Stimulated activated CD8-positive, alpha-beta memory T cell treated with anti-CD3 and anti-CD28 coated beads, Interleukin-15, amount 100 ng/mL, for 48 hours (primary cell): ENCODE measurements at places on chromosomes 11 and 22.

DNA sequence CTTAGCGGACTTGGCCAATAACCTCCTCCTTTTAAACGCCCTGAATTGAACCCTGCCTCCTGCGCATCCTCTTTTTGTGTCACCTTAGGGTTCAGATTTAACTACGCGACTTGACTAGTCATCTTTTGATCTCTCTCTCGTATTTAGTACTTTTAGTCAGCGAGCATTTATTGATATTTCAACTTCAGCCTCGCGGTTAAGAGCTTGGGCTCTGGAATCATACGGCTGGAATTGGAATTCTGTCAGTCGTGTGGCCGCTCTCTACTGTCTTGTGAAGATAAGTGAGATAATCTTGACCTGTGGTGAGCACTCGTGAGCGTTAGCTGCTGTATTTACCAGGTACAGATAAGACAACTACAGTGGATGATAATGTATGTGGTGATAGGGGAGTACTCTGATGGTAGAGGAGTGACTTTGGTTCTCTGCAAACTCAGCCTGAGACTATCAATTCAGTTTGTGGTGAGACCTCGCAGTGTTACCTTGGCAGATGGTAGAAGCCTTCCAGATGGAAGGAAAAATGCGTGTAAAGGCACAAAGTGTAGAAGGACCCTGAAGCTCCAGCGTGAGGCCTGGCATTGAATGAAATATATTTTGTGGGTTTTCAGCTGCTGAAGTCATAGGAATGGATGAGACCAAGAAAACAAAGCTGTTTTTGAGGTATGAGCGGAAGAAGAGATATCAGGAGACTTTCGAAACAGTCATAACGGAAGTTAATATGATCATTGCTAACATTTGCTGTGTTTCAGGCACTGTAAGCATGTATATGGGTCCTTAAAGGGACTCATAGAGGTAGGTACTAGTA, 682 bp downstream of the ATM start:
- no peak for DNase-seq

- DNase-seq = no peak
Measured at GRCh38 chr11:10777806-10778205, 26.8 kb downstream of the CTR9 start.

GRCh38 chr11:93278976-93279375, 51.6 kb upstream of the DEUP1 start:
- no peak for DNase-seq

DNA sequence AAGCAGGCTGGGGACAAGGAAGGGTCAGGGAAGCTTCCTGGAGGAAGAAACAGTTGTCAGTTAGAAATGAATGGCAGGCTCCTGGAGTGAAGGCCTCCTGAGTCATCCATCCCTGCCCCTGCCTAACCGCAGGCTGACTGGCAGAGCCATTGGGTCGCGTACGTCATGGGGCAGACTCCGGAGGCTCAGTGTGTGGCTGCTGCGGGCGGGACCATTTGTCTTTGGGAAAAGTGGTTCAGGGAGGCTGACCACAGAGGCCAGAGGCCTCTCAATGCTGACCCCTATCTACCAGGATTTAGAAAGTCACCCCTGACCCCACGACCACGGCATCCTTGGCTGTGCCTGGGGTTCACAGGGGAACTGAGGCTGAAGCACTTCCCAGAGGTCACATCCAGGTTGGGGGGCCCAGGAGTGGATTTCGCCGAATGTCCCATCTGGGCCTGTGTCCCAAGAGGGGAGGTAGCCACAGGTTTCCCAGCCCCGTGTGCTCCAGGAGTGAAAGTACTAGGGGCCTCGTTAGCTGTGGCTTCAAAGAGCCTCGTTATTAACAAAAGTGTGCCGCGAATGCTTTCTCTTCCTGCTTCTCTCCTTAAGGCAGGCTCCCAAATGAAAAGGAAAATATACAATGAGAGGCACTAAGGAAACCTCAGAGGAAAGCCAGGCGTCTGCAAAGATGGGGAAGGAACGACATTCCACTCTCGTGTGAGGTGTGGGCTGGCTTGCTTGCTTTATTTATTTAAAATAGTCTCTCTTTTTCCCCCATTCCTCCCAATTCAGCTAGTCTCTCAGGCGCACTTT, 58.9 kb downstream of the FLRT1 start:
- no peak for DNase-seq

GRCh38 chr22:49237703-49238102, 590.0 kb downstream of the BRD1 start:
- no peak for DNase-seq

- no peak for DNase-seq
Measured at GRCh38 chr22:32533265-32534111, 58.9 kb downstream of the FBXO7 start.

DNA sequence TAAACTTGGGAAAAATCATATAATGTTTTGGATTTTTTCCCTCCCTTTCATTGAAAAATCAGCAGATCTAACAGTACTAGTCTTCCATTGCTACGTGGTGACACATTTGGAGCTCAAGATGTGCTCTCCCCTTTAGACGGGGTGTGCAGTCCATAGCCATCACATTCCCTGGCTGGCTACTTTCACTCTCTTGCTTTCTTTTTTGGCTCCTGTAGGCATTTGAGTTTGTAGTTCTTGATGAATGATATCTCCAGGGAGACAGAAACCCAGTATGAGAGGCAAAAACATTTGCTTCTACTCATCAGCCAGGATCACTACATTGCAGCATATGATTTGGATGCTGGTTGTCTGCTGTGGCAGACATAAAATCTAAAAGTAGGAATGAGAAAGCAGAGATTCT, 12.1 kb downstream of the CCDC81 start:
- no peak for DNase-seq

GRCh38 chr11:118841469-118842242, 42.0 kb upstream of the CXCR5 start:
- peak; percentile 56 for DNase-seq

- peak; percentile 30 for DNase-seq
Measured at GRCh38 chr22:36194971-36195370, 6.6 kb downstream of the APOL4 start.

- no peak for DNase-seq
Measured at GRCh38 chr11:68845351-68846002, 3.8 kb upstream of the CPT1A start.

GRCh38 chr11:35618497-35619115, 346 bp downstream of the FJX1 start:
- no peak for DNase-seq

GRCh38 chr11:75140269-75141138, 10.4 kb upstream of the SLCO2B1 start:
- DNase-seq = peak; percentile 59

- DNase-seq = no peak
Measured at GRCh38 chr11:71164186-71164585, 88.2 kb downstream of the SHANK2 start.

GRCh38 chr11:71266114-71266833, 13.9 kb upstream of the SHANK2 start:
- DNase-seq = no peak

DNA sequence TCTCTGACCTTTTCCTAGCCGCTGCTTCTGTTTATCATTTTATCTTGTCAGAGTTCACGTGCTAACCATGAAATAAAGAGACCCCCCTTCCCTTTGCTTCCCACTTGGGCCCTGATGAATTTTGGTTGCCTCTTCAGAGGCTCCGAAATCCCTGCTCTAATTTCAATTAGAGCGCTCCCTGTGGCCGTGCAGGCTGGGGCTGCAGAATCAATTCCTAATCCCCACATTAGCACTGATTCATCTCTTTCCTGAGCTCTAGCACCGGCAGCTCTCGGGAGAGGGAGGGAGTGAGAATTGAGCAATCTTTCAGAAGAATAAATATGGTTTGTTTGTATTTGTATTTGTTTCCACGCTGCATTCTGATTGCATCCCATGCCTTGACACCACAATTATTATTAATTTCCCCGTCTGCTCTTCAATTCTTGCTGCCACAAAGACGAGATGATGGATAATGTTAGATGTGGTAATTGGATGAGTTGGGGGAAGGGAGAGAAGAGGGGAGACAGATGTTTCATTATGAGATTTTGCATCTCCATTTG, 76.9 kb downstream of the NTM start:
- no peak for DNase-seq

GRCh38 chr11:62337303-62338181, at the start of gene ASRGL1:
ASRGL1 (plus strand) TSS chr11:62337448; CDS start chr11:62337978, 530 bp downstream.
- peak; percentile 58 for DNase-seq

GRCh38 chr11:116194156-116194904, 578.5 kb downstream of the BUD13 start:
- DNase-seq = no peak

DNA sequence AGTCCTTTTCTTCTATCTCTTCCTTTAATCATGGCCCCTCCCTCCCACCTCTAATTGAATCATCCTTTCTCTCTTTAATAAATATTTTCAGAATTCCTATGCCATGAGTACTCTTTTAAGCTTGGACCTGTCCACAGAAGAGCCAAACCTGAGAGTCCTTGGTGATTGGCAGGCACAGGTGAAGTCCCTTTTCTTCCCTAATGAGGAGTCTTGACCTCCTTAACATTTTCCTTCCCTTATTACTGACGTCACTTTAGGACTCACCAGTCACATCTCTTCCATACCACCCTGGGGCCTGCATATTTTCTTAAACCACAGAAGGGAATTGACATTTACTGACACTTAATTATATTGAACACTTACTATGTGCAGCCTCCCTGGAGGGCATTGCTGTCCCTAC, 41.0 kb upstream of the RASSF10 start:
- DNase-seq = no peak

GRCh38 chr11:35214226-35214770, 75.3 kb downstream of the CD44 start:
- no peak for DNase-seq

GRCh38 chr11:19919050-19919561, 206.5 kb downstream of the NAV2 start:
- no peak for DNase-seq

- DNase-seq = no peak
Measured at GRCh38 chr11:62985041-62985750, 429 bp upstream of the SLC22A6 start.

GRCh38 chr11:62542750-62543567, 3.6 kb downstream of the AHNAK start:
- DNase-seq = no peak

- DNase-seq = peak; percentile 24
Measured at GRCh38 chr22:25110846-25111578, 88.6 kb upstream of the CRYBB3 start.

GRCh38 chr22:45504373-45505341, 2.0 kb downstream of the FBLN1 start:
- no peak for DNase-seq

GRCh38 chr11:9150501-9150900, 59.1 kb upstream of the SCUBE2 start:
- no peak for DNase-seq

GRCh38 chr11:69686452-69686851, 11.3 kb upstream of the LTO1 start:
- no peak for DNase-seq

GRCh38 chr11:14751975-14752407, 108.4 kb downstream of the PDE3B start:
- no peak for DNase-seq

DNA sequence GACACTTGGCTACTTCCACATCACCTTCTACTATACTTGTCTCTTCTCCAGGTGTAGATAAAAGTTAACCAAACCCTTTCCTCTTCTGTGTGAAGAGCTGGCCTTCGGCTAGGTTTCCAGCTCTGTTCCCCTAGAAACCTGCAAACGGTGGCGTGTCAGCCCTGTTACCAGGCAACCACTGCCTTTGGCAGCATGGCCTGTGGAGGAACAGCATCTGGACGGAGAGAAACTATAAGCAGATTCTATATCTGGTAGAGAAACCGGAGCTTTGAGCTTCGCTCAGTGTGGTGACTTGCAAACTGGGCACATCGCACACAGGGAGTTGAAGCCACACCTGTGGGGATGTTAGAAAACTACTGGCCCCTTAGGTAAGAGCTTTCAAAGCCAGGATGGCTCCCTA, 35.9 kb downstream of the ARAP1 start:
- DNase-seq = no peak

- no peak for DNase-seq
Measured at GRCh38 chr11:44600839-44601383, 35.4 kb downstream of the CD82 start.

GRCh38 chr11:67429038-67429668, 859 bp downstream of the RPS6KB2 start:
- DNase-seq = no peak

GRCh38 chr11:118883368-118884071, at the start of gene CXCR5:
CXCR5 (plus strand) TSS chr11:118883892; CDS start chr11:118883942, 50 bp downstream.
- DNase-seq = no peak

GRCh38 chr11:48167380-48167779, 49.2 kb upstream of the OR4B1 start:
- DNase-seq = no peak

DNA sequence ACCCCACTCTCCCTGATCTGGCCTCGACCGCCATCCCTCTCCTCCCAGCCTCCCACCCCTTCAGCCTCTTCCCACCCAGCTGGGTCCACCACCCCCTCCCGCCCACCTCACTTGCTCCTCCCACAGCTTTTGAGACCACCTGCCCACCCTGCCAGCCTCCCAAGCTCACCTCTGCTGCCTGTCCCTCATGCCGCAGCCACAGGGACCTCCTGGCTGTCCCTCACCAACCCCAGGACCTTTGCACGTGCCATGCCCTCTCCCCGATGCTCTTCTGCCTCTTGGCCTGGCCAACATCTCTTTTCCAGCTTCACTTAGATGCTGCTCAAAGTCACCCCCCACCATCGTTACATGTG, 6.5 kb downstream of the PNPLA5 start:
- no peak for DNase-seq

DNA sequence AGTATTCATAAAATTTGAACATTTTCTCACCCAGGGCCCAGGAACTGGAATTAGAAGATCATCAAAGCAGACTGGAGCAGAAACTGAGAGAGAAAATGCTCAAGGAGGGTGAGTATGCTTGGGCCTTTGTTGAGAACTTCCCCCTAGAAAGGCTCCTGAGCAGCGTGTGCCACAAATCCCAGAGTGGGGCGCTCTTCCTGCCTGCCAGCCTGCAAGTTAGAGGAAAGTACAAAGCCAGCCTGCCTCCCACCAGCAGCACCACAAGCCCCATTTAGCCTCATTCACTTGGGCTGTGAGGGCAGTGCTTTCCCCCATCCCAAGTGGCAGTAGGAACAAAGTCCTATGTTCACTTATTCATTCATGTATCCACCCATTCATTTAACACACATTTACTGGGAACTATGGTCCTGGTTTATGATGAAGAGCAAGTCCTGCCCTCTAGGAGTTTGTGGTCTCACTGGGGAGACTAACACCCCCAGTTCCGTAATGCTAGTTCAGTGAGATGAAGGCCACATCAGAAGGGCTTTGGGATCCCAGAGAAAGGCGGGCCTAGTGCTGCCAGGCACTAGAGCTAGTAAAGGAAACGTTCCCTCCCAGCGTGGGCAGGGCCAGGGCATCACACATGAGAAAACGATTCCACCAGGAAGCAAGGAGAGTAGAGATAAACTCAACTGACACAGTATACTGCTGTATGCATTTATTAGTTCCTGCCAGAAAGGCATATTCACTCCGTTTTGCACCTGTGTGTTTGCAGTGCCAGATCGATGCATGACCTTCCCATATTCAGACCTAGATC, 22.4 kb upstream of the PARVA start:
- DNase-seq = no peak

- DNase-seq = no peak
Measured at GRCh38 chr11:12089473-12089872, 20.9 kb upstream of the MICAL2 start.

DNA sequence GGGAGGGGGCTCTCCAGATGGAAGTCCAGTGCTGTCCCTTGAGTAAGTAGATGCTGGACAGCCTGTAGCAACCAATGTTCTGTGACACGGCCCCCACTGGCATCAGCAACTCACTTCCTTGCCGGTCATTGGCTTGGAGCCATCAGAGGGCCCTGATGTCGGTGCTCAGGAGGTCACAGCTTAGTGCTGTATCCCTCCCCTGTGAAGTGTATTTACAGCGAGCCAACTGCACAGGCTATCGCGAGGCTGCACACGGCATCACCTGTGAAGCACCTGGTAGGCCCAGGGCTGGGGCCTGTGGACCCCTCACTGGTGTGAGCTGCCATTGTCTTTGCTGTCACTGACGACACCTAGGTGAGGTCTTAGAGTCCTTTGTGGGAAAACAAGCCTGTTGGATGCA, 13.4 kb upstream of the ACR start:
- no peak for DNase-seq
